ENCODE measurements at places on chromosomes 13 and 19.

DNA sequence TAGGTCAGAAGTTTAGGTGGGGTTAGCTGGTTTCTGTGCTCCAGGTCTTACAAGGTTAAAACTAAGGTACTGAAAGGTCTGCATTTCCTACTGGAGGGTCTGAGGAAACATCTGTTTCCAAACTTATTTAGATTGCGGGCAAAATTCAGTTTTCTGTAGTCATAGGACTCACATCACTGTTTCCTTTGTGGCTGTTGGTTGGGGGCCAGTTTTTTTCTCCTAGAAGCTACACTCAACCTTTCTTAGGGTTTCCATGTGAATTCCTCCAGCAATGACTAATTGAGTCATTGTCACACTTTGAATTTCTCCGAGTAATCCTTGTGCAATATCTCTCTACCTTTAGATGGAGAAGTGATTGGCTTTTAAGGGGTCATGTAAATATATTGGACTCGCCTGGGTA lies 773.4 kb upstream of the SLITRK1 start:
- DNase-seq: no peak

DNA sequence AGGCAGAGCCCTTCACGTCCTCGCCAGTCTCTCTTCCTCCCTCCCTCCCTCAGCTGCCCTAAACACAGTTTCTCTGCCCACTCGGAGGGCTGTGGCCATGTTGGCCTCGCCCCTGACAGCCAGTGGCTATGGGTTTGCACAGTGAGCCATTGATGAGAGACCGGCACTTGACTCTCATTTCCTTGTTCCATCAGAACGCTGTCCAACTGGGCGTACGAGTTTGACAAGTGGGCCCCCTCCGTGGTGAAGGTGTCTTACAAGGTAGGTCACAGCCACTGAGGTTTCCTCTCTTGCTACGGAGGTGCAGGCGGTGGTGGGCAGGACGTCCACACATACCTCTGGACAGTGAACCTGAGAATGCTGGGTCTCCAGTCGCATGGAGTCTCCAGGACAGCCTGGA lies 57.9 kb downstream of the SMARCA4 start:
- DNase-seq: no peak

DNA sequence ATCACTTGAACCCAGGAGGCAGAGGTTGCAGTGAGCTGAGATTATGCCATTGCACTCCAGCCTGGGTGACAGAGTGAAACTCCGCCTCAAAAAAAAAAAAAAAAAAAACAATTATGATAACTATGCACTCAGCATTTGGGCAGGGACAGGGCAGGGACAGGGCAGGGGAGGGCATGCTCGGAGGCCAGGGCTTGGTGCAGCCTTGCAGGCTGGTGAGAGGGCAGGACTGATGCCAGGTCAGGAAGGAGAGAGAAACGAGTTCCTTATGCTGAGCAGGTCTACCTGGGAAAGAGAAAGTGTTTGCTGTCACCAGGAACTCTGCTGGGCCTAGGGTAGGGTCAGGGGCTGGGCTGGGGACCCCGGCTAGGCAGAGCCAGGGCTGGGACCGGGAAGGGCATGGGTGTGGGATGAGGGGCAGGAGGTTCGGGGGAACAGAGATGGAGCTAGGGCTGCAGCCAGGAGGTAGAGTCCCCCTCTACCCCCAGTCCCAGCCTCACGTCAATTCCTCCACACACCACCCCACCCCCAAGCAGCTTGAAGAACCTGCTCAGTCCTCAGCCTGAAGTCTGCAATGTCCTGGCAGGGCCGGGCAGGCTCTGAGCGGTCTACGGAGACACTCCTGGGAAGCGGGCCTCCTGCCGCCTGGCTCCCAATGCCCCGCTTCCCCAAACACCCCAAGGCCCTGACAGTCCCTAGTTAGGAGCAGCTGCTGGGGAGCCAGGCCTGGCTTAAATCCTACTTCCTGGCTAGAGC lies 2.8 kb downstream of the FXYD3 start:
- DNase-seq: no peak

- DNase-seq: no peak
These were observed 3.5 kb downstream of the RNF113B start for GRCh38 chr13:98173431-98174152.

- DNase-seq: no peak
These were observed 34.1 kb upstream of the WDFY2 start for GRCh38 chr13:51550151-51550550.

DNA sequence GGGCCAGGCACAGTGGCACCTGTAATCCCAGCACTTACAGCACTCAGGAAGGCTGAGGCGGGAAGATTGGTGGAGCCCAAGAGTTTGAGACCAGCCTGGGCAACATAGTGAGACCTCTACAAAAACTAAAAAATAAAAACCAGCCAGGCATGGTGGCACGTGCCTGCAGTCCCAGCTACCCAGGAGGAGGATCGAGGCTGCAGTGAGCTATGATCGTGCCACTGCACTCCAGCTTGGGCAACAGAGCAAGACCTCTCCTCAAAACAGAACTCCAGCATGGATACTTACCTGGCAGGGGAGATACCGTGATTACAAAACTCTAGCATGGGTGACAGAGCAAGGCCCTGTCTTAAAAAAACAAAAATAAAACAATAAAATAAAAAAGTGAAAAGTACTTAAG lies 95.3 kb downstream of the GJA3 start:
- no peak for DNase-seq

Measured in CD4-positive, alpha-beta T cell treated with Interferon alpha-2 for 1 hour (primary cell).